ENCODE measurements at places on chromosomes 3 and 15.

- no peak for DNase-seq
- H3K36me3 ChIP-seq = no peaks in the 10 kb centered on the region
- peaks cover 4% of the 10 kb centered on the region for H3K27me3 ChIP-seq
- H3K4me3 ChIP-seq = no peak overlapping the region
These were observed 111.3 kb upstream of the PRR20G start for GRCh38 chr3:127399154-127399553.

DNA sequence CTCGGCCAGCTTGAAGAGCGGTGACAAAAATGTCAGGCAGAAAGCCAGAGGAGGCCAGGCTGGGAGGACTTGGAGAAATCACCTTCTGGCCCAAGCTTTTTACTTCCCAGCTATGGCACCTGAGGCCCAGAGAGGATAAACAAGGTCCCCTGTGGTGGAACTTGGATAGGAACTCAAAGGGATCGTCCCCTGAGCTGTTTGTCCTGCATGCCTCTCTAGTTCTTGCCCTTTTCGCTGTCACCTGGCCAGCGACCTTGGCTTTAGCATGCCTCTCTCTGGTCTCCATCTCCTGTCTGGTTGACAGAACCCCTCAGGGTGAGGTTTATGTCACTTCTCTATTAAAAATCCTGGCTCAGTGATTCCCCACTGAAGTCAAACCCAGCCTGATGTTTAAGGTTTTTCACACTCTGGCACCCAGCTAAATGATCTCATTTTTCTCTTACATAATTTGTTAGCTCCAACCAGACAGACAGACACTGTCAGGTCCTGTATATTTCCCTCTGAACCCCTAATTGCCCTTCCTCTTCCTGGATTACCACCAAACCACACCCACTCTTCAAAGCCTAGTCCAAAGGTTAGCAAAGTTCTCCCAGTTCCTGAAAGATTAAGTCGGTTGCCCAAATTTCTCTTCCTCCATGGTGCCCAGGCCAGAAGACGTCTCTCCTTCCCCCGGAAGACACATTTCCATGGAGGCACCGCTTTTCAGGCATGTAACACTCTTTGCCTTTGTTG, 169.1 kb downstream of the FAM43A start:
- DNase-seq = no peak
- H3K4me1 ChIP-seq = no peaks in the 10 kb centered on the region
- no peak overlapping the region for H3K4me3 ChIP-seq
- H3K36me3 ChIP-seq = no peaks in the 10 kb centered on the region
- no peak overlapping the region for H3K27ac ChIP-seq

- no peaks in the 10 kb centered on the region for H3K36me3 ChIP-seq
- peaks cover 8% of the 10 kb centered on the region for H3K27me3 ChIP-seq
- DNase-seq = no peak
- H3K4me1 ChIP-seq = no peaks in the 10 kb centered on the region
- H3K4me3 ChIP-seq = no peak overlapping the region
These were observed 130.4 kb downstream of the PPM1L start for GRCh38 chr3:160886421-160886820.

GRCh38 chr3:111311709-111312235, 230.2 kb upstream of the CD96 start:
- DNase-seq = no peak
- H3K36me3 ChIP-seq = no peaks in the 10 kb centered on the region
- no peaks in the 10 kb centered on the region for H3K27me3 ChIP-seq
- no peak overlapping the region for H3K4me3 ChIP-seq

DNA sequence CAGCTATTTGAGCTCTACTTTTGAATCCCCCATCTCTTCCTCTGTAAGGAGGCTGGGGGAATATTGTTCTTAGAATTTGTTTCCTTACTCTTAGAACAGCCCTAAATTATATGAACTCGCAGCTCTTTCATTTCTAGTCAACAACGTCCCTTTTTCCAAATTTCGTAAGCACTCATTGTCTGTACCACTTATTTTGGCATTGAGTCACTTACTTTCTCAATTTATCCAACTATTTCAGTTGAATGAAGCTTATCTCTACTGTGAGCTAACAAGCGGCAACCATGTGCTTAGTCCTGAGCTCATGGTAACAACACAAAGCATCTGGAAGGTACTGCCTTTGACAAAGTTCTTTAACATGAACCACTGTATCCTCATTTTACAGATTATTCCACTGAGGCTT, 191.1 kb downstream of the GREM1 start:
- no peaks in the 10 kb centered on the region for H3K27me3 ChIP-seq
- no peak overlapping the region for H3K4me3 ChIP-seq
- H3K36me3 ChIP-seq = no peaks in the 10 kb centered on the region
- no peak for DNase-seq

GRCh38 chr15:36917411-36918267, 182.7 kb downstream of the MEIS2 start:
- no peak overlapping the region for H3K4me3 ChIP-seq
- DNase-seq = no peak
- H3K4me1 ChIP-seq = no peaks in the 10 kb centered on the region

GRCh38 chr3:72390841-72391240, 457.4 kb downstream of the SHQ1 start:
- H3K27ac ChIP-seq = no peak overlapping the region
- no peaks in the 10 kb centered on the region for H3K27me3 ChIP-seq
- H3K4me3 ChIP-seq = no peak overlapping the region
- no peak for DNase-seq
- peaks cover 6% of the 10 kb centered on the region for H3K4me1 ChIP-seq

DNA sequence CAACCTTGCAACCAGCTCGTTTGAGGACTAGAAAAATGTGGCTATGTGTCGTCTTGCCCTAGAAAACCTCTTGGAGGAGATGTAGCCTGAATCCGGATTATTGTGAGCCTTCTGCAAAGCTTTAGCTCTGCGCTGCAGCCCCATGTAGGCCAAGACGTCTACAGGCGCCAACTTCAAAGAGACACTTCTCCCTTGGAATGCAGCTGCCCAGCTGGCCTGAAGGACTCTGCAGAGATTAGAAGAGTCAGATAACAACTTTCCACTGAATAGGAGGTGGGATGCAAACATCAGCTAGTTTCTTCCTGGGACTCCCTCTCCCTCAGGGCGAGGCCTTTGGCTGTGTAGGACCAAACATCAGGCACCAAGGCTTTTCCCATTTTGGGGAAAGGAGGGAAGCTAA, 356.5 kb upstream of the IL12A start:
- no peak for DNase-seq
- H3K4me3 ChIP-seq = no peak overlapping the region
- no peaks in the 10 kb centered on the region for H3K36me3 ChIP-seq
- H3K4me1 ChIP-seq = no peaks in the 10 kb centered on the region
- H3K27me3 ChIP-seq = no peaks in the 10 kb centered on the region

DNA sequence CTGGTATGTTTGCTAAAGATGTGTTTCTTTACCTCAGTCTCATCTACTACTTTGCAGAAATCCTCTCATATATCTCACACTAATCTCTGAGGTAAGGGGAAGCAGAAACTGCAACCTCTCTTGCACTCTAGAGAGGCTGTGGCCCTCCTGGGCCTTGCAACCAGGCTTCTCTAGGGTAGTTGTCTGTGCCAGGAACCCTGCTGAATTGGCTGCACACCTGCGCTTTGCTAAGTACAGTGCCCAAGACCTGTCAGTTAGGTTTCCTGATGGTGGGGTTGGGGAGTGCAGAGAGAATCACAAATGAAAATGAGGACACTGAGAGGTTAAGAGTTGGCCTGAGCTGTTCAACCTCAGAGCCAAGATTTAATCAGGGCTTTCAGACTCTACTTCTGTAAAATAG, 117.2 kb upstream of the PLXNA1 start:
- H3K27me3 ChIP-seq = no peaks in the 10 kb centered on the region
- no peaks in the 10 kb centered on the region for H3K36me3 ChIP-seq

DNA sequence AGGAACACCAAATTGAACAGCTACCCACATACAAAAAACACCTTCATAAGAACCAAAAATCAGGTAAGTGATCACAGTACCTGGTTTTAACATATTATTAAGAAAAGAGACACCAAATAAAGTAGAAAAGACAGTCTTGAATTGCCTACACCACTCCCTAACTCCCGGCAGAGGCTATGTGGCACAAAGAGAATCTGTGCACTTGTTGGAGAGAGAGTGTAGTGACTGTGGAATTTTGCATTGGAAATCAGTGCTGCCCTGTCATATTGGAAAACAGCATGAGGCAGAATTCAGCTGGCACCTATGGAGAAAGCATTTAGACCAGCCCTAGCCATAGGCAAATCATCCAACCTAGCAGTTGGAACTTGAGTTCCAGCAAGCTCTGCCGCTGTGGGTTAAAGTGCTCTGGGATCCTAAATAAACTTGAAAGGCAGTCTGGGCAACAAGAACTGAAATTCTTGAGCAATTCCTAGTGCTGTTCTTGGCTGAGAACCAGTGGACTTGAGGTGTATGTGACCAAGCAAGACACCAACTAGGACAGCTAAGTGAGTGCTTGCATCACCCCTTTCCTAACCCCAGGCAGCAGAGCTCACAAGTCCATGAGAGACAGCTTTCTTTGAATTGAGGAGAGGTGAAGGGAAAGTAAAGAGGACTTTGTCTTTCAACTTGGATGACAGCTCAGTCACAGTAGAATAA, 969.6 kb upstream of the ALCAM start:
- no peak overlapping the region for H3K4me3 ChIP-seq
- H3K27ac ChIP-seq = no peak overlapping the region
- DNase-seq = no peak

GRCh38 chr3:88986834-88987233, 120.6 kb upstream of the EPHA3 start:
- no peak overlapping the region for H3K27ac ChIP-seq
- no peaks in the 10 kb centered on the region for H3K27me3 ChIP-seq
- no peaks in the 10 kb centered on the region for H3K4me1 ChIP-seq
- H3K4me3 ChIP-seq = no peak overlapping the region

GRCh38 chr3:4474683-4475490, 7.8 kb upstream of the SUMF1 start:
- no peaks in the 10 kb centered on the region for H3K27me3 ChIP-seq
- H3K27ac ChIP-seq = no peak overlapping the region
- no peak for DNase-seq

- H3K4me1 ChIP-seq = no peaks in the 10 kb centered on the region
- H3K4me3 ChIP-seq = no peak overlapping the region
These were observed 15.7 kb downstream of the KCNAB1 start for GRCh38 chr3:156135921-156136638.

GRCh38 chr3:52259035-52259434, 13.5 kb downstream of the PPM1M start:
- H3K36me3 ChIP-seq = peaks cover 88% of the 10 kb centered on the region
- H3K4me3 ChIP-seq = no peak overlapping the region
- no peak for DNase-seq
- H3K27me3 ChIP-seq = no peaks in the 10 kb centered on the region
- peak overlapping the region; percentile 35 for H3K27ac ChIP-seq
- H3K4me1 ChIP-seq = peaks cover 65% of the 10 kb centered on the region

DNA sequence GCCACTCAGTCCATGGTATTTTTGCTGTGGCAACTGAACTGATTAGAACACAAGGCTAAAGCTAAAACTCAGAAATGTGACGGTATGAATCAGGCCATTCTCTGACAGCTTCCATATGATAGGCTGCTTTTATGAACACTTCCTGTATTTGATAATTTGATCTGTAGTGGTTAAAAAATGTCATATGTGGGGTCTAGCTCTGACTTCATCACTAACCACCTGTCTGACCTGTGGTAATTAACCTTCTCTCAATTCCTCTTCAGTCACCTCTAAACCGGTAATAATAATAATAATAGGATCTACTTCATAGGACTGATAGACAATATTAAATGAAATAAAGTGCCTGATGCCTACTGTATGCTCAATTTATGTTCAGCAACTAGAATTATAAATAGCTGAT, 223.2 kb downstream of the MBNL1 start:
- no peak overlapping the region for H3K4me3 ChIP-seq
- no peaks in the 10 kb centered on the region for H3K36me3 ChIP-seq
- no peaks in the 10 kb centered on the region for H3K27me3 ChIP-seq

GRCh38 chr3:61877359-61878138, 316.2 kb downstream of the PTPRG start:
- no peaks in the 10 kb centered on the region for H3K36me3 ChIP-seq
- no peaks in the 10 kb centered on the region for H3K4me1 ChIP-seq
- DNase-seq = no peak
- no peak overlapping the region for H3K4me3 ChIP-seq
- no peaks in the 10 kb centered on the region for H3K27me3 ChIP-seq

DNA sequence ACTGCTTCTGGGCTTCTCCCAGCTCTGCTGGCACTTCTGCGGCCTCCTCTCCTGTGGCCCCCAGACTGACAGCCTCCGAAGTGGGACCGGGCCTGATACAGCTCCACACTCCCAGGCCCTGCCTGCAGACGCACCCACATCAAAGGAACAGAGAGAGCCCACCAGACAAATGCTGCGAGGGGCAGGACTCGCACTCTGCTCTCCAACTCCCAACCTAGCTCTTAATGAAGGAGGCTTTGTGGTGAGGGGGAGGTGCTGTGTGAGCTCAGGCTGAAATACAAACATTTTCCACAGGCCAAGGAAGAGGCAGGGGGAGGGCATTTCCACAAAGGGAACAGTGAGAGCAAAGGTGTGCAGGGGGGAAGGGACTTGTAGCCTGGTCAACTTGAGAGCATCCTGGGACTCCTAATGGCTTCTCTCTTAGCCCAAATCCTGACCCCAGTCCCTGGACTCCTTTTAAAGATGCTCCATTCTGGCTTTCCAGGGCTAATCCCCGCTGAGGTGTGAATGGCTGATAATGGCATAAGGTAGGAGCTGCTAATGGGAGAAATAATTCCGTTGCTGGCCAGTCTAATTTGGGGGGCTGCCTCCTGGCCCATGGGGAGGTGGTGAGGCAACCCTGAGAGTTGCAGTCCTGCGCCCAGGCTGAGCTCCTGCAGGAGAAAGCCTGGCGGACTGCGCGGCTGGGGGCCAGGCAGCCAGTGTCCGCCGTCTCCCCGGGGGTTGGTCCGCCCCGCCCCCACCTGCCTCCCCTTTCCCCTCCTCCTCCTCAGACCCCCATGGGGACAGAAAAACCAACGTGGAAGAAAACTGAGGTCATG, 9.6 kb downstream of the LINGO1 start:
- no peak overlapping the region for H3K27ac ChIP-seq
- no peak overlapping the region for H3K4me3 ChIP-seq
- DNase-seq = no peak
- H3K4me1 ChIP-seq = no peaks in the 10 kb centered on the region
- H3K27me3 ChIP-seq = peaks cover 55% of the 10 kb centered on the region

GRCh38 chr15:43776718-43777266, at the start of gene ELL3:
Gene ELL3 (minus strand): TSS chr15:43776966. CDS start chr15:43776901, 65 bp downstream.
- peak within 1 kb of the TSS; percentile 73 for H3K27ac ChIP-seq
- H3K36me3 ChIP-seq = peaks cover 15% of the 10 kb centered on the region
- DNase-seq = peak; percentile 71
- peak within 1 kb of the TSS; percentile 96 for H3K4me3 ChIP-seq
- H3K4me1 ChIP-seq = peaks cover 3% of the 10 kb centered on the region
- H3K27me3 ChIP-seq = no peaks in the 10 kb centered on the region

DNA sequence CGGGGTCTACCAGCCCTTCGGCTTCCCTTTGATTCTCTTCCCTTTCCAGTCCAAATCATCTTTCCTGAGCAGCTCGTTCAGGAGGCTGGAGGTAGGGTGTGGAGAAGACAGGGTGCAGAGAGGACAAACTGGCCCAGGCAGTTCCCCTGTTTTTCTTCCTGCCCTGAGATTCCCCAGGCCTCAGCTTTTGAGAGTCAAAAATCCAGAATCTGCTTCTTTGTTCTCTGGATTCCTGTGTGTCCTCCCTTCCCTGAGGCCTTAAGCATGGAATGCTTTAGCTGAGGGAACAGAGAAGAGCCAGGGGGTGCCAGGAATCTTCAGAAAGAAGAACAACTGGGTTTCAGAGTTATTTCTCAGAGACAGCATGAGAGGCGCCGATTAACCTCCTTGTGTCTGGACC, 26.7 kb upstream of the LRTM1 start:
- no peak for DNase-seq
- H3K4me1 ChIP-seq = no peaks in the 10 kb centered on the region
- no peaks in the 10 kb centered on the region for H3K27me3 ChIP-seq

- no peaks in the 10 kb centered on the region for H3K36me3 ChIP-seq
- H3K27ac ChIP-seq = no peak overlapping the region
- H3K4me3 ChIP-seq = no peak overlapping the region
- no peak for DNase-seq
These were observed 39.1 kb downstream of the TRPM1 start for GRCh38 chr15:31062310-31062847.

Measured in T-cell (primary cell).